Eye (tissue), 1 donor: ENCODE measurements at places on chromosomes 2 and 18.

- peak; percentile 50 for DNase-seq
Measured at GRCh38 chr2:24080701-24081100, 3.9 kb downstream of the TP53I3 start.

GRCh38 chr2:40369267-40370006 is 82.5 kb downstream of the SLC8A1 start:
- DNase-seq: no peak

GRCh38 chr2:148177559-148177958 is 156.7 kb downstream of the MBD5 start:
- DNase-seq: no peak

- DNase-seq: no peak
Measured at GRCh38 chr2:66915237-66915636, 480.3 kb downstream of the MEIS1 start.

DNA sequence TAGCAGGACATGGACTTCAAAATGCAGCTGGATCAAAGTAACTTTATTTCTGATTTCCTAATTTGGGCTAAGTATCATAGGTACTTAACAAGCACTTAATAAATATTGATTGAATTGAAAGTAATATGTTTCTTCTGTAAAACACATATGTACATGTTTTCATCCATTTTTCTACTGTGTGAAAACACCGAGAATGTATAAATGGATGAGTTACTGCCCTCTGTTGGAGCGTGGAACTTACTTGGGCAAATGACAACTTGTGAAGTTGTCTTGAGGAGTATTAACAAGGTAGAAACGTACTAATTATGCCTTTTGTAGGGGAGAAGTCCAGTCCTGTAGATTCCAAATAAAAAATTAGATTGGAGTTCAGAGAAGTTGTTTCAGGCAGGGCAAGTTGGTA is 87.2 kb downstream of the PHLPP1 start:
- no peak for DNase-seq
